ENCODE measurements at places on chromosomes 11 and 22. TPM values are rescaled to one million over a fixed set of nuclear protein-coding genes. Genes with fewer than 3 reads are reported as not detected.

Gene CCDC116
- 0.74 TPM for total RNA-seq

Gene C22orf31
- not detected for total RNA-seq

Gene APOA5
- total RNA-seq = 0.77 TPM

GRCh38 chr11:11618973-11619435 lies 2.8 kb downstream of the GALNT18 start:
- DNase-seq = no peak
- H3K36me3 ChIP-seq = no peaks in the 10 kb centered on the region
- peak overlapping the region; percentile 80 for H3K4me3 ChIP-seq
- H3K27me3 ChIP-seq = peaks cover 10% of the 10 kb centered on the region

GRCh38 chr11:35082321-35083180 lies 56.4 kb upstream of the CD44 start:
- no peaks in the 10 kb centered on the region for H3K36me3 ChIP-seq
- H3K4me1 ChIP-seq = peaks cover 13% of the 10 kb centered on the region
- no peaks in the 10 kb centered on the region for H3K27me3 ChIP-seq
- H3K27ac ChIP-seq = no peak overlapping the region
- peak; percentile 57 for DNase-seq

GRCh38 chr11:31818425-31818755 lies 7.3 kb upstream of the PAX6 start:
- no peaks in the 10 kb centered on the region for H3K36me3 ChIP-seq
- peaks cover 98% of the 10 kb centered on the region for H3K27me3 ChIP-seq
- no peak overlapping the region for H3K4me3 ChIP-seq

DNA sequence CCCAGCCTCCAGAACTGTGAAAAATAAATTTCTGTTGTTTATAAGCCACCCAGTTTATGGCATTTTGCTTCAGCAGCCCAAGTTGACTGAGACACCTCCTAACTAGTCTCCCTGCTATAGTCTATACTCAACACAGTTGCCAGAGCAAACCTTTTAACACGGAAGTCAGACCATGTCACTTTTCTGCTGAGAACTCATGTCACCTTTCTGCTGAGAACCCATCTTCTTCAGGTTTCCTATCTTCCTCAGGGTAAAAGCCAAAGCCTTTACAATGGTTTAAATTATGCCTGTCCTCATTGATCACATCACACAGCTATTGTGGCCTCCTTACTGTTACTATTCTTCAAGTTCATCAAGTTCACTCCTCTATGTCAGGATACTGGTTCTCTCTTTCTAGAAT lies 74.3 kb upstream of the SOX6 start:
- DNase-seq = no peak
- H3K27me3 ChIP-seq = no peaks in the 10 kb centered on the region
- H3K36me3 ChIP-seq = no peaks in the 10 kb centered on the region
- H3K4me3 ChIP-seq = no peak overlapping the region
- H3K27ac ChIP-seq = no peak overlapping the region

DNA sequence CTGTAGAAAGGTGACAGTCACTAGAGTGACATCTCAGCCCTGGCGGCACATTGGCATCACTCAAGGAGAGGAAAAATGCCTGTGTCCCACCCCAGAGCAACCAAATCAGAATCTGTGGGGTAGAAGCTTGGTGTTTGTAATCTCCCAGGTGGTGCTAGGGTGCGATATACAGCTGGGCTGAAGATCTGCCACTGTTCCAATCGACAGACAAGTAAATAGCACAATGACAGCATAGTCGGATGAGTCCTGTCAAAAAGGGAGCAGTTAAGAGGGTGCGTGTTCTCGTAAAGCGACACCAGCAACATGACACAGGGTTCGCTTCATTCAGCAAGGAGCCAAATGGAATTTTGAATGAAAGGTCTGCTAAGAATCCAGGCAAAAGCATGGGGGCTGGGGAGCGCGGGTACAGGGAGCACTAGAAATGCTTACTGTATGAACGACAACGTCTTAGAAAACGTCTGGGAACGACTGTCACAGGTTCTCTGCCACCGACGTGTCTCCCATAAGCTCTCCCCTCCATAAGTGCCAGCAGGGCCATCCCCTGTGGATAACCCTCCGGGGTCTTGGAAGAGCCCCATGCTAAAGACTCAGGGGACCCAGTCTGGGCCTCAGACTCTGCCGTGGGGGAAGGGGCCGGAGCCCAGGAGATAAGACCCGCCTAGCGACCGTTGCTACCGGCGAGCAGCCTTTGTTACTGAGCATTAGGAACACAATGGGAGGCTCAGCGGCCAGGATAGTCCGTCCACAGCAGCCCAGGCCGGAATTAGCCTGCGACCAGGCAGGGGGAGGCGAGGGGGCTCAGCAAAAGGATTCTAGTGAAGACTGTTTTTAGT lies 20.8 kb downstream of the ADA2 start:
- H3K27me3 ChIP-seq = no peaks in the 10 kb centered on the region
- DNase-seq = peak; percentile 74
- H3K27ac ChIP-seq = peak overlapping the region; percentile 70
- H3K4me3 ChIP-seq = no peak overlapping the region

DNA sequence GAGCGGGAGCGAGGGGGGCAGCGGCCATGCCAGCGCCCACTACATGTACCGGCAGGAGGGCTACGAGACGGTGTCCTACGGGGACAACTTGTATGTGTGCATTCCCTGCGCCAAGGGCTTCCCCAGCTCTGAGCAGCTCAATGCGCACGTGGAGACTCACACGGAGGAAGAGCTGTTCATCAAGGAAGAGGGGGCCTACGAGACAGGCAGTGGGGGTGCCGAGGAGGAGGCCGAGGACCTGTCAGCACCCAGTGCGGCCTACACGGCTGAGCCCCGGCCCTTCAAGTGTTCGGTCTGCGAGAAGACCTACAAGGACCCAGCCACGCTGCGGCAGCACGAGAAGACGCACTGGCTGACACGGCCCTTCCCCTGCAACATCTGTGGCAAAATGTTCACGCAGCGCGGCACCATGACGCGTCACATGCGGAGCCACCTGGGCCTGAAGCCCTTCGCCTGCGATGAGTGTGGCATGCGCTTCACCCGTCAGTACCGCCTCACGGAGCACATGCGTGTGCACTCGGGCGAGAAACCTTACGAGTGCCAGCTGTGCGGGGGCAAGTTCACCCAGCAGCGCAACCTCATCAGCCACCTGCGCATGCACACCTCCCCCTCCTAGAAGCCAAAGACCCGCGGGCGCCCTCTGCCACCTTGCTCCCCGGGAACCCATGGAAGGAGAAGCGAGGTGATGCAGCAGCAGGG lies 20.9 kb upstream of the TMEM191C start:
- no peak overlapping the region for H3K4me3 ChIP-seq
- peaks cover 9% of the 10 kb centered on the region for H3K4me1 ChIP-seq
- peak; percentile 8 for DNase-seq

DNA sequence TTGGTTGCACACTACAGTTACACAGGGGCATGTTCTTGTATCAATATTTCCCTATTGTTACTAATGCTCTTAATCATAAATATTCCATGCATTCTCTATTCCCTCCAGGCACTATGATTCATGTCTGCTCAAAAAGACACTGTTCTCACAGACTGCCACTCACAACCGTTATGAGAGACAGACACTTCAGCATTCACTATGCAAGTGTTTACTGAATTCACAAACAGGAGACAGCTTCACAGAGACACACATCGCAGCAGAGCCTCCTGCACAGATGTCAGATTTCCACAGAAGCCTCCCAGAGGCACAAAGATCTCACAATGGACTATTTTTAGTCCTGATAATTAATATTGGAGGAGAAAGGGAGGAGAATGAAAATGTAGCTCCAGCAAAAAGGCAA lies 930.4 kb downstream of the OPCML start:
- H3K4me3 ChIP-seq = no peak overlapping the region
- H3K4me1 ChIP-seq = no peaks in the 10 kb centered on the region
- no peak for DNase-seq
- no peaks in the 10 kb centered on the region for H3K27me3 ChIP-seq

Data from lung (tissue), 17 donors.